M059J (cell line): ENCODE measurements at places on chromosomes 7 and 10.

DNA sequence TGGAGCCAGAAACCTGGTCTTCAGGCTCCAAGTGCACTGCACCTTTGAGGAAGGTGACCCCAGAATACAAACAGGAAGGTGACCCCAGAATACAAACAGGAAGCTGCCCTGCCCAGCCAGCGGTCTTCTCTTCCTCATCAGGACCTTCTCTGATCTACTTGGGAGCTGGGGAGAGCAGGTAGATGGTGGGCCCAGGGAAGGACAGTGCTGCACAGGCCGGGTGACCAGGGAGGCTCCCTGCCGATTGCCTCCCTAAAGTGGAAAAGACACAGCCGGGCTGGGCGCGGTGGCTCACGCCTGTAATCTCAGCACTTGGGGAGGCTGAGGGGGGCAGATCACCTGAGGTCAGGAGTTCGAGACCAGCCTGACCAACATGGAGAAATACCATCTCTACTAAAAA, 151.8 kb upstream of the CHST15 start:
- no peak for DNase-seq

DNA sequence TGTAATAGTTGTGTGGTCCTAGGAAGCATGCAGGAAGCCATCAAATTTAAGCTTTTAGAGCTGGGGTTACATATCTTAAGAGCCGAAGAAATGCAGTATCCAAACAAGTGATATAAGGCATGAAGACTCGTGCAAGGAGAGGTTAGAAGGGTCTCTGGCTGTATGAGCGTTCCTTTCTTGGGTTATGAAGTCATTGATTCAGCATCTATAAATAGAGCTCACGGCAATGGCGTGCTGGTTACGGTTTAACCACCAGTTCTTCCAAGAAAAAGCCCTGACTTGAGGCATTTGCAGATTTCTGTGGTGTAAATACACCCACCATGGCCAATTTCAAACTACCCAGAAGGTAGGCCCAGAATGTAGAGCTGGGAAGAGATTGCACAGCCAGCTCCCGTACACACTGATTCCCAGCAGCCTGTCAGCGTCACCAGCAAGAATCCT, 72.0 kb upstream of the KAT6B start:
- no peak for DNase-seq

DNA sequence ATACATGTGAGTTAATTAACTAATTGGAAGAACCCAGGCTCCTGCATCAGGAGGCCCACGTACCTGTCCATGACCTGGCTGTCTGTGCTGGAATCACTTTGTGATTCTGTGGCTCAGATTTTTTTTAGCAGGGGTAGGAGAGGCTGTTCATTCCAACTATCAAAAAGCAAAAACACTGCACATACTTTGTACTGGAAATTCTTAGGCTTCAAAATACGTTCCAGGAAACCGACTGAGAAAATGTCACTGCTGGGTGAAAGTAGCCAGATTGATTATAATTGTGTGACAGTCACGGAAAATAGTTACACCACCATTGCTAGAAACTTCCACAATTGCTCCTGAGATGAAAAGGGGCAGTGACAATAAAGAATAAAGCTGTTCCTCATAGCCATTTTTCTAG, 91.0 kb downstream of the SLC16A9 start:
- no peak for DNase-seq

GRCh38 chr7:100570954-100571828, 2.5 kb downstream of the SAP25 start:
- DNase-seq, result no peak
